Caco-2 (cell line): ENCODE measurements at places on chromosomes 13 and 19. TPM values are rescaled to one million over a fixed set of nuclear protein-coding genes. Genes with fewer than 3 reads are reported as not detected.
A peak's percentile ranks its signal among the peaks of the same experiment; 100 is the strongest.

GRCh38 chr13:57582032-57582431 lies 49.5 kb upstream of the PCDH17 start:
- H3K36me3 ChIP-seq, result no peaks in the 10 kb centered on the region
- no peak overlapping the region for H3K27ac ChIP-seq
- H3K27me3 ChIP-seq, result no peaks in the 10 kb centered on the region; the same call in 1 of the 2 replicates
- H3K4me3 ChIP-seq, result no peak overlapping the region
- H3K4me1 ChIP-seq, result no peaks in the 10 kb centered on the region

- no peaks in the 10 kb centered on the region for H3K27me3 ChIP-seq
- DNase-seq, result no peak
- no peaks in the 10 kb centered on the region; the same call in 1 of the 2 replicates for H3K36me3 ChIP-seq
- H3K27ac ChIP-seq, result no peak overlapping the region
- no peaks in the 10 kb centered on the region for H3K4me1 ChIP-seq
- no peak overlapping the region for H3K4me3 ChIP-seq
These were observed 2.0 kb downstream of the ZNF784 start for GRCh38 chr19:55622242-55622969.

DNA sequence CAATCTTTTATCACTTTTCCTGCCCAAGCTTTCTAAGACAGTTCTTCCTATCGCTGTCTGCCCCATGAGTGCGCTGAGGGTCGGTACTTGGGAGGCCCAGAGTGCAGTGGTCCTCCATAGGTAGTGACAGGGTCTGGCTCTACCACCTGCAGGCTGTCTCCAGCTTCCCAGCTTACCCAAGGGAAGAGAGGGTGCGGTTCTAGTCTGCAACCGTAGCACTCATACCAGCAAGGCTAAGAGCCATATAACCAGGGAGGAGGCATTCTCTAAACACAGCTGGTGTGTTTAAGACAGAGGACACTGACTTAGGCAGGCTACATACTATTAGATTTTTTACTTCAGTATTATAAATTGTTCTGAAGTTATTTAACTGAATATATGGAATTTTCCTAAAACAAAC lies 8.2 kb downstream of the PROZ start:
- DNase-seq, result no peak
- peaks cover 14% of the 10 kb centered on the region for H3K4me1 ChIP-seq
- H3K27me3 ChIP-seq, result no peaks in the 10 kb centered on the region
- no peaks in the 10 kb centered on the region; the same call in 1 of the 2 replicates for H3K36me3 ChIP-seq

Gene SHD
- 1.4 and 3.5 TPM in 2 replicates for total RNA-seq

- DNase-seq, result no peak
- H3K4me3 ChIP-seq, result no peak overlapping the region
- peaks cover 27% of the 10 kb centered on the region for H3K4me1 ChIP-seq
These were observed 16.6 kb upstream of the EPHX3 start for GRCh38 chr19:15248648-15249527.

DNA sequence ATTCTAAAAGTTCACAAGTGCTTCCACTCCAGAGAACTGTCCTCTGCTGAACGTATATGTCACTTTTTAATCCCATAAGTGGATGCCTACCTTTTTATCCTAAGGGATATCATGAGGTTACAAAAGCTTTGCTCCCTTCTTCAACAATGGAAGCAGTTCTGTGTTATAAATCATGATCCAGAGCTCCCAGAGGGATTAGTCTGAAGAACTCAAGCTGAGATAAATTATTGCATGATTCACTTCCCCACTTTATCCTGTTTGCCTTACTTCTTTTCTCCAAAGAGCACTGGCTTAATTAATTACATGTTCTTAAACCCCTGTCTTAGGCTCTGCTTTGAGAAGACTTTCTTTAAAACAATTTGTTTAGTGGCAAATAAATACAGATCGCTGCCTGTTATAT lies 246.7 kb downstream of the PCDH17 start:
- H3K4me3 ChIP-seq, result no peak overlapping the region
- no peaks in the 10 kb centered on the region for H3K27me3 ChIP-seq
- DNase-seq, result no peak
- no peak overlapping the region for H3K27ac ChIP-seq

DNA sequence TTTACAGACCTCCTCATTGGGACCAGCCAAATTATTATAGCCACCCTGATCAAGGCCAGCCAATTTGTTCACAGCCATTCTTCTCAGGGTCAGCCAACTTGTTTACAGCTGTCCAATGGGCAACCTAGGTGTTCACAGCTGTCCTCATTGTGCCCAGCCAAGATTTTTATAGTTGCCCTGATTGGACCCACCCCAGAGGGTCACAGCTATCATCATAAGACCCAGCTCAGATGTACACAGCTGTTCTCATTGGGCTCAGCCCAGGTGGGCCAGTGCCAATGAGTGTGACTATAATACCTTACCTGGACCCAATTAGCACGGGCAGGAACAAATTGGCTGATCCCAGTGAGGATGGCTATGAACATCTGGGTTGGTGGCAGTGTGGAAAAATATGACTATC lies 1151.8 kb downstream of the UQCRFS1 start:
- no peak for DNase-seq
- no peaks in the 10 kb centered on the region for H3K36me3 ChIP-seq
- H3K27me3 ChIP-seq, result no peaks in the 10 kb centered on the region
- H3K4me1 ChIP-seq, result no peaks in the 10 kb centered on the region

DNA sequence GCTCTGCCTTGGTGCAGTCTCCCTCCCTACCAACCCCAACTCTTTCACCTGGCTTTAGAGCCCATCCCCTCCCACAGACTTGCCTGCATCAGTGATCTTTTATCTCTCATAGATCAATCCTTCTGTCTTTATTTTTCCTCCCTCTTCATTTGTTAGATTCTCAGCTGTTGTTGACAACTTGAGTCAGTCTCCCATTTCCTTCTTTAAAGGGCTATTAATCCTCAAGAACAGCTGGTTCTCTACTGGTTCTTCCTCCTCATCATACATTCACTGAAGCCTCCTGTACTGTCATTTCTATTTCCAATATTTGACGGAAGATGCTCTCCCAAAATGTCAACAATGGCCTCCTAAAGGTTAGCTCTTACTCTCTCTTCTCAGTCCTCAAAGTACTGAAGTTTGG lies 408.2 kb downstream of the TBC1D4 start:
- H3K27ac ChIP-seq, result no peak overlapping the region
- H3K4me3 ChIP-seq, result no peak overlapping the region
- no peaks in the 10 kb centered on the region for H3K4me1 ChIP-seq
- no peaks in the 10 kb centered on the region for H3K36me3 ChIP-seq
- no peak for DNase-seq

Gene KBTBD6
- total RNA-seq, result 9.3 and 9.5 TPM in 2 replicates

DNA sequence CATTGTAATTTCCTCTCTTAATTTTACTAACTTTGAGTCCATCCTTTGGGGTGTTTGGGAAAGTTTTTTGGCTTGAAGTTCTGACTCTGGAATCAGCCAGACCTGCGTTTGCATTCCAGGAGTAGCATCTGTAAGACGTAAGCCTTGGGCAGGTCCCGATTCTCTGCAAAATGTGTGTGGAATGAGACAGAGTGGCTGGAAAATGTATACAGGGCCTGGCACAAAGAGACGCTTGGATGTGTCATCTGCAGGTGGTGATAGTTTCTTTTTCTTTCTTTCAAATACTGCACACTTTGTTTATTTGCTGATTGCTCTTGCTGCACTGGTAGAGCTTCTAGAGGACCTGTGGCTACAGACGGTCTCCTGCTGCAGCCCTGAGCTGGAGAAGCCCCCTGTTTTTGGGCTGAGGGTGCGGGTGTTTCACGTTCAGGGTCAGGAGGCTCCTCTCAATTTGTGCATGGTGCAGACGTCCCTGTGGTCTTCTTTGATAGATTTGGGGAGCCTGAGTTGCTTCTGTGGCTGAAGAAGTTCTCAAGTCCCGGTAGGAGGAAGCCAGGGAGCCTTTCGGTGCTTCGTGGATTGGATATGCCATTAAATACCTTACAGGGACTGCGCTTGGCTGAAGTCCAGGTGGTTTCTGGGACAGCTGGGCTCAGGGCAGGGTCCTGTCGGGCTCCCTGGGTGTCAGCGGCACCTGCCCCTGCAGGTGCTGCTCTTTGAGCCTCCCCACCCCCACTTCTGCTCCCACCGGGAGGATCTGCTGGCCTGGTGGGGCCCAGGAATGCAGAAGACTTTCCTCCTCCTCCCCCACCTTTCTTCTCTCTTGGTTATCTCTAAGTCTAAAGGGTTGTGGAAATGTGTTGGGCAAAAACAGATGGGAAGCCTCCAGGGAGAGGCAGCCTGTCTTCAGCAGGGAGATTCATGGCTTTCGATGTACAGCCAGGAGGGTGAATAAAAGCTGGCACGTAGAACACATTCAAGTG lies 44.0 kb upstream of the GAS6 start:
- no peaks in the 10 kb centered on the region for H3K36me3 ChIP-seq
- H3K27me3 ChIP-seq, result no peaks in the 10 kb centered on the region
- H3K4me3 ChIP-seq, result no peak overlapping the region
- no peaks in the 10 kb centered on the region for H3K4me1 ChIP-seq

GRCh38 chr13:110162866-110163658 lies 143.9 kb downstream of the COL4A1 start:
- no peak overlapping the region for H3K4me3 ChIP-seq
- H3K27ac ChIP-seq, result no peak overlapping the region
- no peaks in the 10 kb centered on the region for H3K4me1 ChIP-seq
- H3K36me3 ChIP-seq, result no peaks in the 10 kb centered on the region

- no peak overlapping the region for H3K27ac ChIP-seq
- H3K4me3 ChIP-seq, result no peak overlapping the region
These were observed 41.5 kb upstream of the TSC22D1 start for GRCh38 chr13:44617648-44618047.

DNA sequence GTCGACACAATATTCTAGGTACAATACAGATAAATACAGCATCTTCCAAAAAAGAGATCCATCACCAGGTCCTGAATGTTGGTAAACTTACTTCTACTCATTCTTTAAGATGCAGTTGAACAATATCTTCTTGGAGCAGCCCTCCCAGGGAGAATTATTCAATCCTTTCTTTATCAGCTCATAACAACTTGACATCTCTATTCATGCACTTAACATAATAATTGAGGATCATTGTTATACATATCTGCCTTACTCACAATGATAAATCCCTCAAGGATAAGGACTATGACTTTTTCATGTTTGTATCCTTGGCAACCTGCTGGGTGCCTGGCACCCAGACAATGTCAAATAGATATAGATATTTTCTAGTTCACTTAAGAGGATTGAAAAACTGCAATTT lies 219.5 kb downstream of the POU4F1 start:
- H3K4me1 ChIP-seq, result no peaks in the 10 kb centered on the region
- no peak overlapping the region for H3K4me3 ChIP-seq
- DNase-seq, result no peak
- no peaks in the 10 kb centered on the region; the same call in 1 of the 2 replicates for H3K27me3 ChIP-seq

GRCh38 chr13:112686987-112687386 lies 2.9 kb upstream of the ATP11A start:
- H3K27ac ChIP-seq, result no peak overlapping the region
- peaks cover 1% of the 10 kb centered on the region for H3K36me3 ChIP-seq
- DNase-seq, result no peak

- H3K4me1 ChIP-seq, result no peaks in the 10 kb centered on the region
- no peaks in the 10 kb centered on the region for H3K36me3 ChIP-seq
- no peak overlapping the region for H3K4me3 ChIP-seq
- no peak overlapping the region for H3K27ac ChIP-seq
- no peak for DNase-seq
These were observed 699.5 kb downstream of the PCDH9 start for GRCh38 chr13:66530686-66531085.

DNA sequence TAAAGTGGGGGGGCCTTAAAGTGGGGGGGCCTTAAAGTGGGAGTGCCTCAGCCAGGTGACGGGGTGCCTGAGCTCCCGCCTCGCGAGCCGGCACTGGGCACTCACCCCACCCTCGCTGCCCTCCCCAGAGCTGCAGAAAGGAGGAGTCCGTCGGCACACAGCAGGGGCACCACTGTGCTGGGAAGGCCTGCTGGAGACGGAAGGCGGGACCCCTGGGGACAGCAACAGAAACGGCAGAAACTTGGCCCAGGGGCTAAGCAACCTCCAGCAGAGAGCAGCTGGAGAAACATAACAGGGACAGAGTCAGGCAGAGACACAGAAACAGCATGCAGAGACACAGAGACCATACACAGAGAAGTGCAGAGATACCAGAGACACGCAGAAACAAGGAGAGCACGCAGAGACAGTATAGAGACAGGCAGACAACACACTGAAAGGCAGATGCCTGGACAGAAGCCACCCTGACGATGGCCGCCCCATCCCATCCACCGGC lies 7.9 kb downstream of the CFD start:
- H3K4me3 ChIP-seq, result no peak overlapping the region
- H3K4me1 ChIP-seq, result no peaks in the 10 kb centered on the region; the same call in 1 of the 2 replicates
- H3K27ac ChIP-seq, result peak overlapping the region; percentile 57
- peaks cover 6% of the 10 kb centered on the region for H3K36me3 ChIP-seq
- H3K27me3 ChIP-seq, result no peaks in the 10 kb centered on the region

DNA sequence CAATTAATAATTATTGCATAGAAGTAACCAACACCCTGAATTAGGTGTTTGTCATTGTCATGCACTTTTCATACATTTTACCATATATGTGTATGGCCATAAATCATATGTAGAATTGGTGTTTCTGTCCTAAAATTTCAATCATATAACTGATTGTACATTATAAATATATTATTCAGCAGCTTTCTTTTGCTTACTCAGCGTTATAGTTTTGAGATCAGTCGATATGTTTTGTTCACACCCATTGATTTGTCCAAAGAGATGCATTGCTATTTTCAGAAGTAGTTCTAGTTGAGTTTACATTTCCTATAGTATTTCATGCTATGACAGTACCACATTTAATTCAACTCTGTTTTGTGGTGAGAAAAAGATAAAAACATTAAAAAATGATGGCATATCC lies 50.5 kb upstream of the PARP4 start:
- H3K27ac ChIP-seq, result no peak overlapping the region
- H3K36me3 ChIP-seq, result no peaks in the 10 kb centered on the region
- DNase-seq, result no peak
- H3K4me1 ChIP-seq, result no peaks in the 10 kb centered on the region
- H3K27me3 ChIP-seq, result no peaks in the 10 kb centered on the region
- H3K4me3 ChIP-seq, result no peak overlapping the region

Gene OR4F17
- total RNA-seq, result not detected in 2 replicates

Gene SBSN
- total RNA-seq, result not detected in 2 replicates

DNA sequence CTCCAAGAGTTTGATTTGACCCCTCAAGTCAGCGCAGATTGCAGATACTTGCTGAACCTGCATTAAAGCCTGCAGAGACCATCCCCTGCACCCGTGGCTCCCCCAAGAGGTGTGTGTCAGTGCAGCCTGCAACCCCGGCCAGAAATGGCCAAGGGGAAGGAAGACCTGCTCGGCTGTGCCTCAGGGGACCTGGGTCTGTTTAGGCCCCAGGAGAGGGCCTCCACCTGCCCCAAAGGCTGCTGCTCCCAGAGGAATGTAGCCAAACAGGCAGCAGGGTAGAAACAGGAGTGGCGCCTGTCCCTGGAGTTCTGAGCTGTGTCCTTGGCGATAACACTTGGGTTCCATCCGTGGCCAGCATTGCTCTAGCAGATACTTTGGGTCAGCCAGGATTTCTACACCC lies 8.0 kb downstream of the POP4 start:
- H3K36me3 ChIP-seq, result peaks cover 8% of the 10 kb centered on the region
- no peak overlapping the region for H3K4me3 ChIP-seq
- no peak for DNase-seq
- H3K4me1 ChIP-seq, result no peaks in the 10 kb centered on the region
- no peak overlapping the region for H3K27ac ChIP-seq
- no peaks in the 10 kb centered on the region for H3K27me3 ChIP-seq

GRCh38 chr19:21133633-21134032 lies 8.2 kb upstream of the ZNF431 start:
- no peak overlapping the region for H3K27ac ChIP-seq
- H3K36me3 ChIP-seq, result no peaks in the 10 kb centered on the region
- no peaks in the 10 kb centered on the region for H3K27me3 ChIP-seq
- H3K4me3 ChIP-seq, result no peak overlapping the region
- no peaks in the 10 kb centered on the region for H3K4me1 ChIP-seq

GRCh38 chr13:30329009-30329585 lies 21.7 kb upstream of the KATNAL1 start:
- H3K4me3 ChIP-seq, result no peak overlapping the region
- no peak overlapping the region for H3K27ac ChIP-seq
- no peaks in the 10 kb centered on the region for H3K36me3 ChIP-seq
- no peak for DNase-seq
- no peaks in the 10 kb centered on the region for H3K27me3 ChIP-seq
